GM03348 (cell line): ENCODE measurements at places on chromosomes 2 and 18.

- no peak for DNase-seq
Measured at GRCh38 chr2:65299246-65299645, 71.6 kb downstream of the ACTR2 start.

DNA sequence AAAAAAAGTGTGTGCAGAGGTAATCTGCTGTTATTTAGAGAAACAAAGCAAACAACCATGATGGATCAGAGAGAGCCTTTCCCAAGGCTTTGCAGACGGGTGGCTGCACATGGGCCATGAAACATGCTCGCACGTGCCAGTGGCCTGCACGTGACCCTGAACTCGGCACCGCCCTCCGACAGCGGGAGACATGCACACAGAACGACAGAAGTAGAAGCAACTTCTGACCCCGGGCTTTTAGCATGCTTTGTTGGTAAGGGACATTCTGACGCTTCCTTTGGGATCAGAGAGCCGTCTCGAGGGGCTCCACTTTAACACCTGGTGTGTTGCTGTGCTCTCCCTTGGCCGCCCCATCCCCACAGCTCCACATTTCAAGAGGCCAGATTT, 112.5 kb downstream of the KCNF1 start:
- no peak for DNase-seq

GRCh38 chr2:199202964-199203363, 254.8 kb downstream of the SATB2 start:
- no peak for DNase-seq

DNA sequence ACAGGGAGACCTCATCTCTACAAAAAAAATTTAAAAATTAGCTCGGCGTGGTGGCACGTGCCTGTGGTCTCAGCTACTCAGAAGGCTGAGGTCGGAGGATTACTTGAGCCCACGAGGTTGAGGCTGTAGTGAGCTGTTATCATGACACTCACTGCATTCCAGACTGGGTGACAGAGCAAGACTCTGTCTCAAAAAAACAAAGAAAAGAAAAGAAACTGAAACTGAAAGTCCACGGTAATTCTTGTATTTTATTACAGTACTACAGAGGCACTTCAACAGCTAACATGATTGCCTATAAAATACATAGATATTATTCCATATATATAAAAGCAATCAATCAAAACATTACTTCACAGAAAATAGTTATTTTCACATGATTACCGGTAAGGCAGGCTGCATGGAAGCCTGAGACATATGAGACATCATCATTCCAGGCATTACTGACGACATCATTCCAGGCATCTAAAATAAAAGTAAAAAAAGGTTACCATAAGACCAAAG, 23.1 kb downstream of the PRPF40A start:
- peak; percentile 26 for DNase-seq

DNA sequence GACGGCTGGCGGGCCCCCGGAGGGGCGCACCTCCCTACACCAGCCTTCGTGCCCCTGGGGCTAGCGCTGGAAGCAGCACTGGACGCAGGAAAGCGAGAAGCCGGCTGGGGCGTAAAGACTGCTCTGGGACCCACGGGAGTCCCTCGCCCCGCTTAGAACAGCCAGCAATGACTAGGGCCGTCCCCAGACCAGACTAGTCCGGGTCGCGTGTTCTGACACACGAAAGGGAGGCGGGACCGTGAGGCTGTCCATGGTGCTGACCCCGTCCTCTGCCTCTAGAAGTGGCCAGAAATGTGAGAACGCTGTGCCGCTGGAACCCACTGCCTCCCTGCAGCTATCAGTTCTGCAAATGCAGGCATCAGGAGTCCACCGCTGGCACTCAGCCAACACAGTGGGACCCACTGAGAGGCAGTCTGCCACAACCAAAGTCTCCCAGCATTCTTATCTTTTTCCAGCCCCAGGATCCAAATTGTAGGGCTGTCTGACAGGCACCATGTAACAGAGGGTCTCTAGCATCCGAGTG, at the start of gene UCN:
Gene UCN, minus strand, starts transcription at position 87 of the 523 bp plus-strand sequence. CDS start 550 bp downstream, outside the sequence.
- peak; percentile 65 for DNase-seq

- no peak for DNase-seq
Measured at GRCh38 chr2:240597419-240598181, 11.1 kb downstream of the CAPN10 start.

- no peak for DNase-seq
Measured at GRCh38 chr2:70212298-70212932, 21.6 kb upstream of the C2orf42 start.

GRCh38 chr2:219946529-219946928, 319.1 kb downstream of the SLC4A3 start:
- no peak for DNase-seq

DNA sequence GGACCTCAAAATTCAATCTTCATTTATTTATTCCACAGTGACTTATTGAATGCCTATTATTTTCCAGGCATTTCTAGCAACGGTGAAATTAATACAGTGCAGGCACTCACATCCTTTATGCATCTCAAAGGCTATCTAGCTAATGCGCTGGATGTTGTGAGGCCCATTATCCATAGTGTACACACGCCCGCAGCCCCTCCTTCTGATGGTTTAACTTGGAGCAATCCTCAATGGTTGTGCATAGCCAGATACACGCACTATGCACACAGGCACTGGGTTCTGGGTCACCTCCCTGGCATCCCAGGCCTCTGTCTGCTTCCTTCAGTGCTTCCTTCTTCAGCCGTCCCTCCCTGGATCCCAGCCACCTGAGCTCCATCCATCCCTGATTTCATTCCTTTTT, 108.5 kb upstream of the BOD1L2 start:
- no peak for DNase-seq

DNA sequence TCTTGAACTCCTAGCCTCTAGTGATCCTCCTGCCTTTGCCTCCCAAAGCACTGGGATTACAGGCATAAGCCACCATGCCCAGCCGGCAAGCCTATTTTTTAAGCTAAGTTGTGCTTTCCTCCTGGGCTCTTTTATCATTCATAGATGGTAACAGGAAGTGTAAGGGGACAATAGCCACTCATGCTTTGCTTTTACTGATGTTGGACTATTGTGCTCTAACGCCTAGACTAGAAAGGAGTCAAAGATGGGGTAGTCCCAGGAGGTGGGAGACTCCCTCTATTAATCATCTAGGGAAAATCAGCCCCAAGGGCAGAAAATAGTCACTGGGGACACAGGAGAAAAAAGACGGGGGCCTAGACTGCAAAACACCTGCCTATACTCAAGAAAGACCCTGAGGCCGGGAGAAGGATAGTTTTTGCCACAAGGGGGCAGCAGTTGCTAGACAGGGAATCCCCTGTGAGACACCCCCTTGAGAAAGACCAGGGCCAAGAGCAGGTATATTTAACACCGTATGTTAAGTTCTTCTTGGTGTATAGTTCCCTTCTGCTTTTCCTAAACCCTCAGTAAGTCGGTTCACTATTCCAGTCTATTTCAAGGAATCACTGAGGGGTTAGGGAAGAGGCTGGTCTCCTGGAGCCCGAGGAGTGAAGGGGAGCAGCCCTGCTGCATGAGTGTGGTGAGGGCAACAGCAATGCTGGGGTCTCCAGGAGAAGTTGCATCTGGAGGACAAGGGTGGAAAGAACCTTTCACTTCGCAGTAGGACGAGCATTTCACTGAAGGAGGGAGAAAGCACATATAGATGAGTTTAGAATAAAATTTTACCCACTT, 2.1 kb upstream of the CXCR1 start:
- DNase-seq = peak; percentile 64

DNA sequence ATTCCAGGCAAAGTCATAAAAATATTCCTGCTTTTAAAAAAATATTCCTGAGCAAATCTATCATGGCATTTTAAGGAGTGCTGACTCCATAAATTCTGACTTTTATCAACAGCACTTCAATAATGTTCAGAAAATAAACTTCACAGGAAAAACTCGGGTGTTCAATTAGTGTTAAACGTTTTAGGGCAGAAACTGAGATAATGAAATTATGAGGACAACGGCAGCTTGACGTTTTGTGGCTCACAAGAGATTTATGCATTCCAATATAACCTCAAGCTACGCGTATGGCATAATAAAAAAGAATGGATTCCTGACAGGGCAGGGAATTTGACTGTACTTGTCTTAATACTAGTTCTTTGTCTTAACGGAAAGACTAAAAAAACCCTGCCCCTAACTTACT, 133.2 kb downstream of the ICOS start:
- DNase-seq = no peak

GRCh38 chr2:212607080-212607479, 68.5 kb upstream of the ERBB4 start:
- DNase-seq = no peak

GRCh38 chr2:225806105-225806504, 406.6 kb downstream of the NYAP2 start:
- no peak for DNase-seq

DNA sequence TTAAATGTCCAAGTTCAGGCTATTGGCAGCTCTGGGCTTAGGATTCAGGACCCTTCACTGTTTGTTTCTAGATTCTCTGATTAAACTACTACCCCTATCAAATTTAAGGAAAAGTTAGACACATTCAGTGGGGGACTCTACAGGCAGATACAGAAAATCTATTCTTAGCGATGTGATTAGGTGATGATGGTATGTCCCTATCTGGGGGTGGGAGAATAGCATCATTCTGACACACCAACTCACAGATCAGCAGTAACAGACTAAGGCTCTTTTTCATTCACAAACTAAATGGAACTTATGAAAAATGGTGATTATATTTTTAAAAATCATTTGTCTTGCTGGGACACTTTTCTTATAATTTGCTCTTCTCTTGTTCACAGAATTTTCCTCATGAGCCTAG, 232.9 kb upstream of the CDH2 start:
- DNase-seq = no peak
